ENCODE measurements at places on chromosomes 4 and X.

- DNase-seq, result no peak
Observed at GRCh38 chr4:182488896-182489295, 245.7 kb downstream of the TENM3 start.

GRCh38 chrX:46628460-46629371, 55.2 kb downstream of the CHST7 start:
- DNase-seq, result no peak

DNA sequence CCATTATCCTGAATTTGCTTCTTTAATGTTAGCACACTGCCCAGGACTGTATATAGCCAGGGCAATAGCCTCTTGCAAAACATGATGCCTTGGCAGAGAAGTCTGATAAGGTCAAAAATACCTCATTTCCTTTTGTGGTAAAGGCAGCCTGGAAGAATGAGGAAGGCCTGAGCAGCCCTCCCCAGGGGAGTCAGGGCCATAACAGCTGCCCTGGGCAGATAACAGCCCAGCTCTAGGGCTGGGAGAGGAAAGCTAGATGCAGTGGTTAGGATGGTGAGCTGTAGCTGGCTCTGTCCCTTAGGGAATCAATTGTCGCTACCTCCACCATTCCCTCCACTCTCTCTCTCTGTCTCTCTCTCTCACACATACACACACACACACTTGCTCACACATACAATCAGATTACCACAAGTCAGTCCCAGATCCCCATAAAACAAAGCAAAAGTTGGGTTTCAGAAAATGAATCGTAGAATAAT, 29.2 kb downstream of the EFHC2 start:
- DNase-seq, result no peak

GRCh38 chr4:180099957-180100356, 2143.2 kb upstream of the TENM3 start:
- DNase-seq, result no peak

DNA sequence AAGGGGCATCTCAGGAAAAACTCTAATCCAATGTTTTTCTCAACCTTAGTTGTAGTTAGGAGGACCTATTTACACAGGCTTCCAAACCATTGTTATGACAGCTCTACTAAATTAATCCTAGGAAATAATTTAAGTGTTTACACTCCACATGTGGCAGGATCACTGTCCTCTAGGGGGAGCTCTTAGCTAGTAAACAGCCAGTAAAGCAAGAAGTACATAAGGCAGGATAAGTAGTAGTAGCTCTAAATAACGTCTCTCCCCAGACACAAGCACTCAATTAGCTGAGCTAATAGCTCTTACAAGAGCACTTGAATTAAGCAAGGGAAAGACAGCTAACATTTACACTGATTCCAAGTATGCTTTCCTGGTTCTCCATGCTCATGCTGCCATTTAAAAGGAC, 37.3 kb downstream of the NUDT11 start:
- DNase-seq, result no peak

DNA sequence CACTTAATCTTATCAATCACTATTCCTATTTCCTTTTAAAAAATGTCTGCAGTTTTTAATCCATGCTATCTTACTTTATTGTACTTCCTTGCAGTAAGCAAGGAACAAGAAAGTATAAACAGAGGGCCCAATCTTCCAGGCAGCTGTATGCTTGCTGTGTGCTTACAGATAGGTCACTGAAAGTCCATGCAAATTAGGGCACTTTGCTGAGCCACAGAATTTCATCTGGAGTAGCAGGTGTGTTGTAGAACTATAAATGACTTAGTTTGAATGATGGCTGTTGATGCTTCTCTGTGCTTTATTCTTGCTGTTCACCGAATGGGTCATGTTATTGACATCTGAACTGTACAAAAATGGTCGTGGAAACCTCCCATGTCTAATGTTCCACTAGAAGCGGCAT, 154.6 kb downstream of the ATOH1 start:
- no peak for DNase-seq

DNA sequence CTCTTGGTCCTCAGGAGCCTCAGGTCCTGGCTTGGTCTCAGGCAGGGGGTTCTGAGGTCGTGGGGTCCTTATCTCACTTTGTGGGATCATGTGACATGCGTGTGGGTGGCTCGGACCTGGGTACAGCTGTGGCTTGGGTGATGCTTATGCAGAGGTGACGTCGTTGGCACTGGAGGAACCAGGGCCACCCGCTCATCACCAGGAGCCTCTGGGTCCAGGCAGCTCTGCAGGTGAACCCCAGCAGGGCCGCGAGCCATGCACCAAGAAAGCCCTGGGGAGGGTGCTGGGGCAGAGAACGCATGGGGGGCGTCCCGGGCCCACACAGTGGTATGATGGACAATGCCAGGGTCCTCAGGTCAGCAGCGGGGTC, 8.7 kb downstream of the ATP5ME start:
- DNase-seq, result no peak

GRCh38 chrX:37083880-37084279, 75.7 kb downstream of the FAM47C start:
- no peak for DNase-seq

Measured in ecto neural progenitor cell (in vitro differentiated cells).